Vagina (tissue), 2 donors: ENCODE measurements at places on chromosomes 1 and 21.

DNA sequence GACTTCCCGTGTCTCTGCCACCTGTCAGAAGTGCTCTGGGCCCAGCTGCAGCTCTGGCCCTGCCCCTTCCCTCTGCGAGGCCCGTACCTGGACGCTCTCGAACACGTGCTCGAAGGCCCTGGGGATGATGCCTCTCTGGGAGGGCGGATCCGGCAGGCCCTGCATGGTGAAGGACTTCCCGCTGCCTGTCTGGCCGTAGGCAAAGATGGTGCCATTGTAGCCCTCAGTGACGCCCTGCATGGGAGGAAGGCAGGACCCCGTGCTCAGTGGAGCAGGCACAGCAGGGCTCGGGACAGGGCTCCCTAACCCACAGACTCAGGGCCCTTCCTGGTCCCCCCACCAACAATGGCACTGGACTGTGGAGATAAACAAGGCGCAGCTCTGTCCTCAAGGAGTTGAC, 2.4 kb downstream of the KIF17 start:
- no peak for DNase-seq

DNA sequence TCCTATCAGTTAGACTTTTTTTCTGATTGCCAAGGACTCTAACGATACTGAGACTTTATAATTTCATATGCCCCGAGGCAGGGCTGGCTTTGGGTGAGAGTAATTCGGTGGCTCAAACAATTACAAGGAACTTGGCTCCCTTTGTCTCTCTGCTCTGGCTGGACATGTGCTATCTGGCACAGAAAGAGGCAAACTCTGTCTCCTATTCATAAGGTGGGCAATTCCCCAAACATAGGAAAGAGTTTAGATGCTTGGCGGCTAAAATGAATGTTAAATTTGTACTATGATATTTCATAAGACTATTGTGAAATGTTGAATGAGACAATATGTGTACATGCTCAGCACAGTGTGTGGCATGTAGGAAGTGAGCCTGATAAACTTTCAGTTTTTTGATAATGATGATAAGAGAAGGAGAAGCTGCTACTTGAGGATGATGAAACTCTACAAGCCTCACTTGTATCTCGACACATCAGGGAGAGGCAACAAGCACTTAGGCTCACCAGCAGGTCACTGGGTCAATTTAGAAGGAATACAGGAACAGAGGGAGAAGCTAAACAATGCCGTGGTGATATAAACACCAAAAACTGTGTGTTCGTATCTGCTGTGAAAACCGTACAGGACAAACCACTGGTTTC, 12.6 kb upstream of the NTPCR start:
- DNase-seq, result no peak

GRCh38 chr1:52952112-52952511, 25.0 kb downstream of the SCP2 start:
- no peak for DNase-seq

- DNase-seq, result no peak
Measured at GRCh38 chr1:246677842-246678241, 46.4 kb upstream of the SCCPDH start.

DNA sequence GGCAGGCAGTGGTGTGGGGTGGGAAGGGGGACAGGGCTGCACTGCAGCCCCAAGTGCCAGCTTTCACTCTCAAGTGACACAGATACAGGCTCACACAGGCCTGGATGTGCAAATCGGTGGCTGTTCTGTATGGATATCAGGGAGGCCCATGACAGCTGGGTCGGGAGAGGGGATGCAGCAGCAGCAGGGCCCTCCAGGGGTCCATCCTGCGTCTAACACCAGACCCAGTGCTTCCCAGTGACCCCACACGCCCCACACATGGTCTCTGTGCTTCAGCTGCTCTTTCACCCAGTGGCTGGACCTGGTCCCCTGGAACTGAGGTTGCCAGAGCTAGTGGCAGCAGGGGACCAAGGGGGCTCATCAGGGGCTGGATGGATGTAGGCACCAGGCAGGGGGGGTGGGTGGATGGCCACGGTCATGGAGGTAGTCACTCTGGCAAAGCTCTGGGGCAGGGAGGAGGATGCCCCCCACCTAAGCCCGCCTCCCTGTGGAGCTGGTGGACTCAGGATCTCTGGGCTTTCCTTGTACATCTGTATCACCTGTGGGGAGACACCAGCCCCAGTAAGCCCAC, 13.9 kb downstream of the BTBD19 start:
- no peak for DNase-seq

DNA sequence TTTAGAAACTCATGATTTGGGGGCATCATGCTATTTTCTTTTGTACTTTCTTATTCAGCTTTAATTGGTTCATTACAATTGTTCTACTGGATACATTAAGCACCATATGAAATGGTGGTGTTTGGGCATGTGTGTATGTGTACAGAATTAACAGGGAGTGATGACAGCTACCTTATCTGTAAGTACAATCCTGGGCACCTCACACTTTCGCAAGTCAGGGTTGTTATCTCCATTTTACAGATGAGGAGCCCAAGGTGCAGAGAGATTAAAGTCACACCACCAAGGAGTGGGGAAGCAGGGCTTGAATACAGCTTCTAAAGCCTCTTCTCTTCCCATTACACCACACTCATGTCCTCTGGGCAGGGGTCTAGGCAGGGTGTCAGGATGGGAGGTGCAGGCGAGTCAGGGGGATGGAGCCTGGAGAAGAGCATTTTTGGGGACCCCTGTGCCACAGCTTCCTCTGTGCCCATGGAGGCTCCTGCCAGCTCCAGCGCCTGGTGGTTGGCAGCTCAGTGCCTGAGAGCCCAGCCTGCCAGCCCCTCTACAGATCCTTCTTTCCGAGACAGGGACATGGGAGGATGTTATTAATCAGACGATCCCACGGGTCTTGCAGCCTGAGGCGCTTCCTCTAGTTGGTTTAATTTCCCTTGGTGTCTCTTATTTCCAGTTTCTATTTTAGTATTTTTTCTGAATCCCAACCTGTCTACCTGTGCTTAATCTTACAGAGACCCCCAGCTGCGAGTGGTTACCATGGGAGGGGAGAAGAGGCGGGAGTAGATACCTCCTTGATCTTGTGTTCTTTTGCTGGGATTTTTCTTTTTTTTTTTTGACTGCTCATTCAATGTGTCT, 126.2 kb upstream of the CD34 start:
- DNase-seq, result no peak

DNA sequence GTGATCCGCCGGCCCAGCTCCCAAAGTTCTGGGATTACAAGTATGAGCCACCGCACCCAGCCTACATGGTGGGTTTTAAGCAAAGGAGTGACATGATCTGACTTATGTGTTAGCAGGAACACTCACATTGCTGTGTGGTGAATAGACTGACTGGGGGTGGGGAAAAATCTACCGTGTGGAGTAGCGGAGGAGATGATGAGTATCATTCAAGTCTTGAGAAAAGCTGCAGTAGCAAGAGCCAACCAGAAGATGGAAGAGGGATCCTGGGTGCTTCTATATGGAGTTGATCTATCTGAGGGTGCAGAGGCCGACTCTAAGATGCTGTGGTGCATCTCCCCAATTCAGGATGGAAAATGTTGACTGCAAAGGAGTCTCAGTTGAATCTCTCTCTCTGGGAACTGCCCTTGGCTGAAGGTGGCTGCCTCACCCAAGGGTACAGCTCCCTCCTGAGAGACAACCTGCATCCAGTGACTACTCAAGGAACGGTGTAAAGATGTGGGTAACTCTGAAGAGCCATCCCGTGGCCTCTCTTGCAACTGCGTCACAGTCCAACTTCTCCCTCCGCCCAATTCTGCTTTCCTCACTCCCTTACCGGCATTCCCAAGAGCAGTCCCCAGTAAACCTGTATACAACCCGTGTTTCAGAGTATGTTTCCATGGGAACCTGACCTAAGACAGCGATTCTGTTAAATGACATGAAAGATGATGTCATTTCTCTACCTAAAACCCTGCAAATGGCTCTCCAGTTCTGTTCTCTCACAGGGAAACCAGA, 7.4 kb upstream of the B3GALNT2 start:
- no peak for DNase-seq

DNA sequence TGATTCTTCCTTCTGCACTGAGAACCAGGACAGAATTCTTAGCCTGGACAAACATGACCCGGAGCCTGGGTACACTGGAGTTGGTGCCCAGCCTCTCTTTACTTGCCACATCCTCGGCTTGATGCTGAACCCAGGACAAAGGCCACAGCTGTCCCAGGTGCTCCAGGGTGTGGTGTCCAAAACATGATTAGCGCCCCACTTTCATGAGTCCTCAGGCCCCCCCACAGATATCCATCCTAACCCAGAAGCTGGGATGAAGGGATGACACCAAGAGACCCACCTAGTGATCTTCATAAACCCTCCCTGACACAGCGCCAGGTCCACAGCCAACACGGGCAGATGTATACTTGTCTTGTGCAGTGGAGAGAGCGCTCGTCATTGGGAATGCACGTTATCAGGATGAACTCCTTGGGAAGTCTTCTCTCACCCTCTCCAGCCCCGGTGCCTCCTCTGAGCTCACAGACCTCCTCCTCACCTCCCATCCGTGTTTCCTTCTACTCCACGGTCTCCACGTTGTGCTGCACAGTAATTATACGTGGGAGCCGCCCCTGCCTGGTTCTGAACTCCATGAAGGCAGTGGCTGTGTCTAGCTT, 3.6 kb downstream of the ABCA4 start:
- DNase-seq, result no peak

GRCh38 chr1:93419344-93419743, 28.6 kb upstream of the FNBP1L start:
- DNase-seq, result no peak

- DNase-seq, result no peak
Measured at GRCh38 chr1:79074975-79075374, 68.4 kb upstream of the ADGRL4 start.

- DNase-seq, result no peak
Measured at GRCh38 chr1:185398599-185398998, 81.6 kb upstream of the IVNS1ABP start.

DNA sequence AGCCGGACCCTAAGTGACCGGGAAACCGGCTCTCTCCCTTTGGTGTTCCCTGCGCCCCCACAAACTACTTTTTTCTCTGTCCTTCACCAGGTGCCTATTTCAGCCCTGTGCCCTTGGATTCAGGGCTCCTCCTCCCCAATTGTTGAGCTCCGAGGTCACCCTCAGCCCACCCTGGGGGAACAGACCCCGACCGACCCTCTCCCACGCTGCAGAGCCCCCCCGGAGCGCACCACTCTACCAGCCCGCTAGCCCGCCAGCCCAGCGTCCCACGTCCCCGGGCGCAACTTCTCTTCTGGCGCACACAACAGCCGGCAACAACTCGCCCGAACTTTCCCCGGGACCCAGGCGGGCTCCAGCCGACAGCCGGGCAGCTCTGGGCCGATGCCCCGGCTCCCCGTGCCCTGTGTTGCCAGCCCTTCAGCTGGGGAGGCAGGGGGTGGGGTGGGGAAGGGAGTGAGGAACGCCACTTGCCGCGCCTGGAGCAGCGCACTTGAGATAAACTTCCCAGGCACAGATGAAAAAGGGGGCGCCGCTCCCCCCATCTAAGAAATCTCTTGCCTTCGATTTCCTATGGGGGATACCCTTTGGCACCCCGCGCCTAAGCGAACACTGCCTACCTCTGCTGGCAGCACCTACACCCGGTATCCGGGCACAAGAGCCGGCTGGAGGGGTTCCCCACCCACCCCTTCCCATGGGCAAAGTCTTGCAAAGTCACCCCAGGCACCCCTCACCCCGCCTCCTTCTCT, 997 bp downstream of the CASZ1 start:
- DNase-seq, result no peak
